Stimulated activated CD4-positive, alpha-beta T cell treated with anti-CD3 and anti-CD28 coated beads, TNF-alpha, amount 100 ng/mL, for 24 hours (primary cell): ENCODE measurements at places on chromosomes 7 and 10.

GRCh38 chr10:25384618-25385017 lies 209.8 kb downstream of the GPR158 start:
- DNase-seq = no peak

GRCh38 chr7:76423666-76424412 lies 911 bp upstream of the ZP3 start:
- DNase-seq = no peak

DNA sequence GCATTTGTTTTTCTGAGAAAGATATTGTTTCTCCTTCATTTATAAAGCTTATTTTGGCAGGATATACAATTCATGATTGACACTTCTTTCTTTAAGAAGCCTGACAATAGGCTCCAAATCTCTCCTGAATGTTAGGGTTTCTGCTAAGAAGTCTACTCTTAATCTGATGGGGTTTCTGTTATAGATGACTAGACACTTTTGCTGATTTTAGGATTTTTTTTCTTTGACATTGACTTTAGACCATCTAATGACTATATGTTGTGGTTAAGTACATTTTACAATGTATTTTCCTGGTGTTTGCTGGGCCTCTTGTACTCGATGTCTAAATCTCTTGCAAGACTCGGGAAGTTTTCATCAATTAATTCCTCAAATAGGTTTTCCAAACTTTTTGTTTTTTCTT lies 321.8 kb upstream of the SMIM30 start:
- no peak for DNase-seq

- DNase-seq = no peak
Measured at GRCh38 chr7:143512488-143513340, 35.0 kb downstream of the TAS2R41 start.

DNA sequence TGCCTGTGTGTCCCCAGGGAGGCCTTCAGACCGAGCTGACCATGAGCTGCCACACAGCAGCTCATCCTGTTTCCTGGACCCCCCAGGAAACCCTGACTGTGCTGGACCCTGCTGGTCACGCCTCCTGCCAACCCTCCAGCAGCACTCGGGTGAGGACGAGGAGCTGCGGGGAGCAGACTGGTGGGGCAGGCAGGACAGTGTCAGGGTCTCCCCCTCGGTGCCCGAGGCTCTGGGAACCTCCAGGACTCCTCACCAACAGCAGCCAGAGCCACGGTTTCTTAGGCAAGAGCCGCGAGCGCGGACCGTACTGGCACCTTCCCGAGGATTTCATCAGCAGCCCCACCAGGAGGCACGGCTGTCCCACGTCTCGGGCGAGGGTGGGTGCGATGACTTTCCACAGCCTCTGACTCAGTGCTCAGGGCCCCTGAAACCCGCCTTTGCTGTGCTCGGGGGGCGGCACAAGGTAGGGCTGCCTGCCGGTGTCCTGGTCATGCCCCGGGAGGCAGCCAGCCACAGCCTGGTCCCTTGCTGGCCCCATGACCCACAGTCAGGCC lies 186.9 kb downstream of the ELFN1 start:
- no peak for DNase-seq

DNA sequence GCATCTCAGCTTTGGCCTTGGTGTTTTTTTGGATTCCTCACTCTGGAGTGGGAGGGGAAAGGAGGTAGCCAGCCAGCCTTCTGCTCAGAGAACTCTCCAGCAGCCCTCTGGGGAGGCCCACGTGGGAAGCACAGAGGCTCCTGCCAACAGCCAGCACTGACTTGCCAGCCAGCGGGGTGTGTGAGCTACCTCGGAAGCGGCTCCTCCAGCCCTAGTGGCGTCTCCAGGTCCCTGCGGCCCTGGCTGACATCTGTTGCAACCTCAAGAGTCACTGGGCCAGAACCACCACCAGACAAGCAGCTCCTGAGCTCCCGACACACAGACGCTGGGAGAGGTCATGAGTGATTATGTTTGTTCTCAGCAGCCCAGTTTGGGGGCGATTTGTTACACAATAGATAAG lies 180.2 kb upstream of the FZD8 start:
- no peak for DNase-seq

- DNase-seq = no peak
Measured at GRCh38 chr7:95716357-95717122, 55.8 kb upstream of the DYNC1I1 start.

DNA sequence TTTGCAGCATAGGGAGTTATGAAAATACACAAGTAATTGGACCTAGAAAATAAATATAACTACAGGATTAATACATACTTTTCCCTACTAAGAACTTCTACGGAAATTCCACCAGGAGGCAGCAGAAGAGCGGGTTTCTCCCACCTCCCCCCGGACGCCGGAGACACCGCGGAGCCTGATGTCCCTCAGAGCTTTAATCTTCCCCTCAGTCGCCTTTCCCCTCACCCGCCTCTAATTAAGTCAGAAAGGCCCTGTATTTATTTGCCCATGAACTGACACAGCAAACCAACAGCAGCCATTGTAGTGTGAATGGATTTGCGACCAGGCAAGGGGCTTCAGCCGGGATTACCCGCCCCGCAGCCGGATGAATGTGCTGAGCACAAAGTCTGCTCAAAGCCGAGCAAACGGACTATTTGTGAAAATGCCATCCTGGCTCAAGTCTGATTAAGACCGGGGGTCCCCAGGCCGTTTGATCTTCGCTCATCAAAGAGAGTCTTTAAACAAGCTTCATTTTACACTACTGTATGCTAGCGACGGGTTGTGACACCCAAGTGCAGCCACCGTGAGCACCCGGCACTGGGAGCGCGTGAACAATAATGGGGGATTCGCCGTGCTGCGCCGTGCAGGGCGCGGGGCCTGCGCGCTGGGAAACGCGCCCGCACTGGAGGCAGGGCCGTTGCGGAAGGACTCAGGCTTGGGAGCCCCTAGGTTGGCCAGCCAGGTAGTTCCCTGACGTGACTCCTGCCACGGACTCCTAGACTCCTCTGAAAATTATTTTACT lies 5.6 kb upstream of the DKK1 start:
- DNase-seq = no peak

DNA sequence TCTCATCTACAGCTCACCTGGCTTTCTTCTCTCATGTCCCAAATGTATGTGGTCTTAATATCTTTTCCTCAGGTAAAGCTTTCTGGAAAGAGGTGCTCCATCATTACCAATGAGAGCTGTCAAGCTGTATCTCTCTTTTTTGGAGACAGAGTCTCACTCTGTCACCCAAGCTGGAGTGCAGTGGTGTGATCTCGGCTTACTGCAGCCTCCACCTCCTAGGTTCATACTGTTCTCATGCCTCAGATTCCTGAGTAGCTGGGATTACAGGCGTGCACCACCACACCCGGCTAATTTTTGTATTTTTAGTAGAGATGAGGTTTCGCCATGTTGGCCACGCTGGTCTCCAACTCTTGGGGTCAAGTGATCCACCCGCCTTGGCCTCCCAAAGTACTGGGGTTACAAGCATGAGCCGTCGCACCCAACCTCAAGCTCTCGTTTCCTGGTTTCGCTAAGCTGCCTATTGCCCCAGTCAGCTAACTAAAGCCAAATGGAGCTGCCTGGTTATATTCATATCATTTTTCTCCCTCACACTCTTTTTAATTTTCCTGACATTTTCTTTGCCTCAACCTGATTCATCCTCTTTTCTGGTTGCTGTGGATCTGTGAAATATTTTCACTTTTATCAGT lies 60.5 kb downstream of the SUFU start:
- no peak for DNase-seq

- no peak for DNase-seq
Measured at GRCh38 chr7:82318786-82319185, 124.8 kb downstream of the CACNA2D1 start.

DNA sequence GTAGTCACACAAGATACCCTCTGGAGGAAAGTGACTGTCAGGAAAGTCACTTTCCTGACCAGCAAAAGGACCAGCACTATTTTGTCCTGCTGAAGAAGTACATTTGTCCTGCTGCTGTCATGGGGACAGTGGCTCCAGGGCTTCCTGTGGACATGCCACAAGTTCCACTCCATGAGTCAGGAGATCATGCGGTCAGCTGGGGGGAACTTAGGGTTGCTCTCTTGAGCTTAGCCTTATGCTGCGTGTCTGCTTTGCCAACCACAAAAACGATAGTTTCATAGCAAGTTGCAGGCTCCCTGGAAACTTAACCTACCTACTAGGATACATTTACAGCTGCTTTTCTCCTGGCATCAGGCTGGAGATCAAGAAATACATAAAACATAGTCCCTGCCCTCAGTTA lies 19.8 kb upstream of the ALOX5 start:
- DNase-seq = no peak
